ENCODE measurements at places on chromosomes 2 and 18.

DNA sequence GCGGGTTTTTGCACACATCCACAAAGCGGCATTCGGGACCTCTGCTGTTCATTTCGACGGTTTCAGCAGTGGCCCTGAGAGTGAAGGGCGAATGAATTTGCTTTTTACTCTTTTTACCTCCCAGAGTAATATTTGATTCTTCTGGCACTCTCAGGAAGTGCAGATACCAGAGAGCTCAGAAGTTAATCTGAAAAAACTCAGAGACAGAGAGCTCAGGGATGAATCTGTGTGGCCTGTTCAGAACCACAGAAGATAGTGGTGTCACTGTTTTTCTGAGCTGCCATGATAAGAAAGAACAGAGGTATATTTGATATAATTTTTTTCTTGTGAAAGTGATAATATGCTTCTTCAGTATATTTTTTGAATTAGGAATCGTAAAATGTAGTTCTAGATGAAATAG lies 129.3 kb downstream of the MBP start:
- no peak for DNase-seq

GRCh38 chr2:112880696-112881095 lies 30.3 kb upstream of the IL37 start:
- DNase-seq: no peak

DNA sequence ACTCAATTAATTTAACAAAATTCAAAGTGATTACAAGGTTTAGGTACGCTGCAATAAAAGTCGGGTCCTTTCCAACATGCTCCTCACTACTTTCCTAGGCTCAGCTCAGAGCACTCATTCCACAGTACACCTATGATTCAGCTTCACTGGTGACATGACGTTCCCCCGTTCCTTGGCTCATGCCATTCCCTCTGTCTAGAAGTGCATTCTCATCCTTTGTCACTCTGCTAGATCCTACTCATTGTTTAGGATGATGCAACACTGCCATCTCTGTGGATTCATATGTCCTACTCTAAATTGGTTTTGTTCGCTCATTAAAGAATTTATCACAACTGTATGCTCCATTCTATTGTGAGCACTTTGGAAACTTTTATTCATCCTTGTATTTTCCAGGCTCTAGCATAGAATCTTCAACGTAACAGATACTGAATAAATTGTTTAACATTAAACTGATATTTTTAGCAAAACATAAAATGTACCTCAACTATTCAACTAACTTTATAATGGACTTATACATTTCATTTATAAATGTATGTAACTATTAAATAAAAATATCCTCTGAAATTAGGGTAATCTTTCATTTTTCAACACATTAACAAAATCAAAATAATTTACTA lies 78.6 kb downstream of the FAM228A start:
- DNase-seq: no peak

- DNase-seq: no peak
Measured at GRCh38 chr2:215900843-215901242, 112.5 kb downstream of the MREG start.

DNA sequence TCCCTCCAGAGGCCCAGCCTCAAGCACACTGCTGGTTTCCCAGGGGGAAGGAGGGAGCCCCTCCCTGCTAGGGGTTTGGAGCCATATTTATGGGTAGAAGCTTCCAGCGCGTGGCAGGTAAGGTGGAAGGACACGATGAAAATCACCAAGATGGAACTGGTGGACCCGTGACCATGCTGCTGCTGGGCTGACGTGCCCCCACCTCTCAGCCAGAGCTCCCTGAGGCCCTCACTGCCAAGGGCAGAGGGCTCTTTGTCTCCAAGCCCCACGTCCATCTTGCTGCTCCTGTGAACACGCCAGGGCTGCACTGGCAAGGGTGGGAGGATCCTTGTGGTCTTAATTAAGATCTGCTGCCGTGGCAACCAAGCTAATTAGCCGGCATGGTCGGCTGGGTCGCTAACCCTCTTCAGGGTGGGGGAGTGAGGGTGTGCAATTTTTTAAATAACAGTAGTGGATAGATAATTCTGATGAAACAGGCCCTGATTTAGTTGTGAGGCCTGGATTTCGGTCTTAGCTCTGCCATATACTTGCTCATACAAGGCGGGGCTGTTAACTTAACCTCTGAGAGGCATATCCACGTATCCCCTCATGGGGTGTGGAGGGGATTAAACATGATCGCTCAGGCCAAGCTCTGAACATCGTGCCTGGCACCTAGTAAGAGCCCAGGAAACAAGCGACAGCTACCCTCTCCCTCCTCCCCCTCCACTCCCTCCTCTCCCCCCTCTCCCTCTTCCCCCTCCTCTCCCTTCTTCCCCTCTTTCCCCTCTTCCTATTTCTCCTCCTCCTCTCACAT lies 232.8 kb downstream of the CELF4 start:
- DNase-seq: no peak

- no peak for DNase-seq
Measured at GRCh38 chr2:158786897-158787296, 8.2 kb upstream of the DAPL1 start.

DNA sequence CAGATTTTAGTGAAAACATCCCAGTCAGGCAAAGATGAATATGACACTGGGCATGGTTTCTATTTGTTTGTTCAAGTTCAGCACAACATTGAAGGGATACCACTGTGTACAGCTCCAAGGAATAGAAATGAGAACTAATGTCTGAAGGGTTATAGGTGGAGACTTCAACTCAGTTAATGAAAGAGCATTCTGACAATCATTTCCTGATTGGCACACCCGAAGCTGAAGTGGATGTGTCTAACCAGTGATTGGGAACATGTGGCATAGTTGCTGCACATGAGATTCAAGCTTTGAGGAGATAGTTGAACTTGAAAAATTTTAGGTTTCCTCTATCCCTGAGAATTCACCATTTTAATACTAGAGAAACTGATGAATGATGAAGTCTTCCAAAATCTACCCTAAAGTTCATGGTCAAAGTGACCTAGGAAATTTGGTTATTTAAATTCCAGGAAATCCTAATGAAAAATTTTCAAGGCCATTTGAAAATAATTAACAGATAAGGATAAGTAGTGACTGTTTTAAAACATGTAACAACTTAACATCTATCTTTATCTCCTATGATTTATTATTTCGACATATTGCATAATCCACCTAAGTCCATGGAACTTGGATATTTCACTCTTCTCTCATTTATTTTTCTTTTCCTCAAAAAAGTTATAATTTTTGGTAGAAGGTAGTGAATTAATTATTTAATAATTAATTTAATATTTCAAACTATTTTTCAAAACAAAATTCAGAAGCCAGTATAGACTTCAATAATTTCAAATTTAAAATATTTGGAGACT lies 38.0 kb downstream of the SLC9A4 start:
- no peak for DNase-seq

DNA sequence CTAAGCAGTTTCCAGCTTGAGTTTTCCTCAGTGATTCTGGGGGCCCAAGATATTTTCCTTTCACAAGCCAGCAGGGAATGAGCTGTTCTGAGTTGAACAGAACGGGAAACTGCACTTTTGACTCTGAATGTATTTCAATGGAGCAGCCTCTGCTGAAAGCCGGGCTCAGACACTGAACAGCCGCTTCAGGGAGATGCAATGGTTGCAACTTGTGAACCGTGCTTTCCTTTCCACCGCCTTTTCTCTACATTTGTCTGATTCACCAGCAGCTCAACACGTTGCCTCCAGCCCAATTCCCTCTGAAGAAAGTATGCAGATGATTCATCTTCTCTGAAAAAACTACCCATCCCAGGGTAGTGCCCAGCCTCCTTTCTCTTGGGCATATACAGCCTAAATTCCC lies 119.3 kb upstream of the PKDCC start:
- DNase-seq: no peak

DNA sequence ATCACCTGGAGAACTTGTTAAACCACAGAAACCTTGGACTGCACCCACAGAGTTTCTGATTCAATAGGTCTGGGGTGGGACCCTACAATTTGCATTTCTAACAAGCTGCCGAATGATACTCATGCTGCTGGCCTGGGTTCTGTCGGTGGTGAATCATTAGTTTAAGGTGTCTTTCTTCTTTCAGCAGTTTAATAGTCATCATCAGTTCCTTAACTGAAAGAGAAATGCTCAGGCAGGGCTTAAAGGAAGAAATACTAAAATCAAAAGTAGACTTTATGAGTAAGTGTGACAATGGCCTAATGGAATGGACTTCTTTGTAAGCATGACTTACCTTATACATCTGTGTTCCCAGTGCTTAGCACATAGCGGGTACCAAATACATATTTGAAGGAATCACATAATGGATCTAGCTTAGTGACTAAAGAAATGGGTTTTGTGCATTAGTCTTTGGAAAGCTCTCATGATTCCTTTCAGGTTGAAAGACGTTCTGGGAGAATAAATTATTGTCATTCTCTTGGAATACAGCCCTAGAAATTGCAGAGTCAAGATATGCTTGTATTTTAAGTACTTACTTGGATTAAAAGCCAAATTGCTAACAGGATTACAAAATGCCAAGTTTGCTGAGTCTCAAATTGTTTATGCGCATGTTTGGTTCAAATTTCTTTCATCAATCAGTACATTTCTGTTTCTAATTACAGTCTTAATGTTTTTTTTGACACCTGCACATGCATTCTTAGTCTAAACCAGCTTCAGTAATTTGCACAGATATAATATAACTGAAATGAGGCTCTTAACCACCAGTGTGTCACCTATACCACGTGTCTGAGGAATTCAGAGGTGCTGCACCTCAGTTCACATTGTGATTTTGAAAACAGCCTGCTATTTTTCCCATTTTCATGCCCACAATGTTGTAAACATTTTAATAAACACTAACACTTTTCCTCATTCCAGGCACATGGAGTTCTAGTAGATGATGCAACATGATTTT lies 220.3 kb upstream of the NRP2 start:
- DNase-seq: no peak

- DNase-seq: no peak
Measured at GRCh38 chr2:164910101-164910899, 45.0 kb downstream of the SLC38A11 start.

DNA sequence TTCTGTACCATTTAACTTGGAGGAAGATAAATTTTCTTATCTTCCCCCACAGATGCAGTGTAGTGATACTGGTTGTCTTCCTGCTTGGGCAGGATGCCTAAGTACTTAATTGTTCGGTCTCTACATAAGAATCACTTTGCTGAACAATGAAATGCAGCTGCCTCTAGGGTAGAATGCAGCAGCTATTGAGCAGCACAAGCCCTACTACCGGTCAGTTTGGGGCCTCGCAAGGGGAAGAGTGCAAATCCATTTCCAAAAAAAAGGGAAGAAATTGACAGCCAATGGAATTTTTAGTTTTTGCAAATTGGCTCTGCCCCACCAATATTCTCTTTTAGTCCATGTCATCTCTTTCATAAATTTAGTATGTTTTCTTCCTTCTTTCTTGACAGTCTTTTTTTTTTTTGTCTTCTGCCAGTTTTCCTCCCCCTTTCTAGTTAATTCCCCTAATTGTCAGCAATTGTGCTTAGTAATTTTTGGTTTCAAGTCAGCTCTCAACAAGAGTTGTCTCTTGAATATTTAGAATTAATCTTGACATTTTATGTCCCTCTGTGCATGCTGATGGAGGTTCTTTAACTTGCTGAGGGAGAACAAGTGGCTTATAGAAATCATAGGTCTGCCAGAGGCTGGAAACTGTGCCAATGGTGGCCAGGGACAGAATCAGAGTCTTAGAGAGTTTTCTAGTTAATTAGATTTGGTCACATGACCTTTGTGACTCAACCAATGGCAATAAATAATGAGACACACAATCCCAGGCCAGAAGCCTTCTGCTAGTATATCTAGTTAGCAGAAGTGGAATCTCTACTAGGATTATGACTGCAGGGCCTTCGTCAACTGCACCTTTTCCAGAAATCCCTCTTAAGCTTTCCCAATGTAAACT lies 270.0 kb downstream of the CTNNA2 start:
- DNase-seq: peak; percentile 95

DNA sequence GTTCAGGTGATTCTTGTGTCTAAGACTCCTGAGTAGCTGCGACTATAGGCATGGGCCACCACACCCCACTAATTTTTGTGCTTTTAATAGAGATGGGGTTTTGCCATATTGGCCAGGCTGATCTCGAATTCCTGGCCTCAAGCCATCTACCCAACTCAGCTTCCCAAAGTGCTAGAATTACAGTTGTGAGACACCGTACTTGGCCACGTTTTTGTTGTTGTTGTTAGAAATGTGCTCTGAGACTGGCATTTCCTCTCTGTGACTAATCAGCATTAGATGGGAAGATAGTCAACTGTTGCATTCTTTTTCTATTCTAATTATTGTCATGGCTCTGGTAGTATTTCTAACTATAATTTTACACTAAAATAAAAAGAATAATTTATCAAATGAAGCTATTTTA lies 191.7 kb downstream of the CAMKMT start:
- DNase-seq: no peak

GRCh38 chr2:99811544-99811943 lies 321.7 kb upstream of the REV1 start:
- no peak for DNase-seq

DNA sequence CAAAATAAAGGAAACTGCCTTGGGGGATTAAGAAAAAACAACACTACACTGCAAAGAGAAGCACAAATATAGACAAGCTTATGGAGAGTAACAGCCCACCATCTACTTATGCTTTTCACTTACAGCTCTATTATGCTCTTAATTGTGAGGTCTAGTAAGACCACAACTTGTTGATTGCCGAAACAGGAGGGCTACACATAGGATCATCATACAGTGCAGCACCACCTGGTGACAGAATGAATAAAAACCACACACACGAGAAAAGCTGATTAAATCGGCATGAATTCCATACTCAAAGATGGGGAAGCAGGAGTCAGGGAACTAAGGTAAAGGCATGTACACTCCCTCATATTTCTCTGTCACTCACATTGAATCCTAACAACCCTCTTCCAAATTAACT lies 259.2 kb downstream of the IKZF2 start:
- peak; percentile 5 for DNase-seq

DNA sequence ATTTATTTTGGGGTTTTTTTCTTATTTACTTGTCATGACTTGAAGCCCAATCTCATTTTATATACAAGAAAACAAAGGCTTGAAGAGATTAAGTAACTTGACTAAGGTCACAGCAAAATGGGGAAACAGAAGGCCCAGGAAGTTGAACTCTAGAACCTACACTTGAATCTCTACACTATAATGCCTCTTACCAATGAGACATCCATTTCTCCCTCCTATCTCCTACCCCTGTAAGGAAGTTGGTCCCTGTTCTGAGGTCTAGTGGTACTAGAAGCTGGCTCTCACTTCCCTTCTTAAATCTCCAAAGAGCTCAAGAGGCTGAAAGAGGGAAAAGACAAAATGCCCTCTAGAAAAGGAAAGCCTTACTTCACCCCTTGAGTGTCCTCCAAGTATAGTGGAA lies 25.5 kb upstream of the IHH start:
- DNase-seq: no peak

- DNase-seq: no peak
Measured at GRCh38 chr2:33272001-33272400, 204.4 kb upstream of the RASGRP3 start.

DNA sequence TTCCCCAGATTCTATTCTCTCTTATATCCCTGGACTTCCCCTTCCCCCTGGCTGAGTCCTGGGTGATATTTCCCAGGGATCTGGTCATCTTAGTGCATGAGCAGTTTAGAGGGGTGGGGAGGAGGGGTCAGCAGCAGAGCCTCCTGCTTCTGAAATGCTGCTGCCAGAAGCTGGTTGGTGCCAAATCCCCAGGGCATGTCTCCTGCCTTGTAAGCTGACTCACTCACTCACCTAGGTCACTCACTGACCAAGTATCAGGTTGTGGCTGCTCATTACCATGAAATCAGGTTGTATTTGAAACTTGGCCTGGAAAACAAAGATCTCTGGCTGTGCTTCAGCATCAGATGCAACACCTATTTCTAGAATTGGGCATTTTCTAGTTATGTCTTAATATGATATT lies 14.3 kb downstream of the GPR39 start:
- no peak for DNase-seq
